ENCODE measurements at places on chromosomes 12 and 14.

- DNase-seq = no peak
These were observed 95.9 kb downstream of the SLC35F4 start for GRCh38 chr14:57769863-57770523.

GRCh38 chr12:80260269-80260668, 160.9 kb downstream of the OTOGL start:
- DNase-seq = no peak

DNA sequence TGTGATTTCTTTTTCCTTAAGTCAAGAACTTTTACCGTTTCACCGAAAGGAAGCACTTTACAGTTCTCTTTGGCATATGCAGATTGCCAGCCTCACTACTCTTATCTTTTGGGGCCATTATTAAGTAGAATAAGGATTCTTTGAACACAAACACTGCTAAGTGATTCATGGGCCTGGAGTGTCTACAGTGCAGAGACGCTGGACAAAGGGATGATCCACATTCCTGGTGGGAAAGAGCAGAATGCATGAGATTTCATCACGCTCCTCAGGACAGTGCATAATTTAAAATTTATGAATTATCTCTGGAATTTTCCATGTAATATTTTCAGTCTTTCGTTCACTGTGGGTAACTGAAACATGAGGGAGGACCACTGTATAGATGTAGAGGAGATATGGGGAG, 90.2 kb downstream of the TTLL5 start:
- DNase-seq = no peak

DNA sequence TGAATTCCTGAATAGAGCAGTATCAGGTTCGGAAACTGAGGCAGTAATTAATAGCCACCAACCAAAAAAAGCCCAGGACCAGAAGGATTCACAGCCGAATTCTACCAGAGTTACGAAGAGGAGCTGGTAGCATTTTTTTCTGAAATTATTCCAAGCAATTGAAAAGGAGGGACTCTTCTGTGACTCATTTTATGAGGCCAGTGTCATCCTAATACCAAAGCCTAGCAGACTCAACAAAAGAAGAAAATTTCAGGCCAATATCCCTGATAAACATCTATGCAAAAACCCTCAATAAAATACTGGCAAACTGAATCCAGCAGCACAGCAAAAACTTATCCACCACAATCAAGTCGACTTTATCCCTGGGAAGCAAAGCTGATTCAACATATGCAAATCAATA, 202.3 kb upstream of the SLC16A7 start:
- DNase-seq = no peak

DNA sequence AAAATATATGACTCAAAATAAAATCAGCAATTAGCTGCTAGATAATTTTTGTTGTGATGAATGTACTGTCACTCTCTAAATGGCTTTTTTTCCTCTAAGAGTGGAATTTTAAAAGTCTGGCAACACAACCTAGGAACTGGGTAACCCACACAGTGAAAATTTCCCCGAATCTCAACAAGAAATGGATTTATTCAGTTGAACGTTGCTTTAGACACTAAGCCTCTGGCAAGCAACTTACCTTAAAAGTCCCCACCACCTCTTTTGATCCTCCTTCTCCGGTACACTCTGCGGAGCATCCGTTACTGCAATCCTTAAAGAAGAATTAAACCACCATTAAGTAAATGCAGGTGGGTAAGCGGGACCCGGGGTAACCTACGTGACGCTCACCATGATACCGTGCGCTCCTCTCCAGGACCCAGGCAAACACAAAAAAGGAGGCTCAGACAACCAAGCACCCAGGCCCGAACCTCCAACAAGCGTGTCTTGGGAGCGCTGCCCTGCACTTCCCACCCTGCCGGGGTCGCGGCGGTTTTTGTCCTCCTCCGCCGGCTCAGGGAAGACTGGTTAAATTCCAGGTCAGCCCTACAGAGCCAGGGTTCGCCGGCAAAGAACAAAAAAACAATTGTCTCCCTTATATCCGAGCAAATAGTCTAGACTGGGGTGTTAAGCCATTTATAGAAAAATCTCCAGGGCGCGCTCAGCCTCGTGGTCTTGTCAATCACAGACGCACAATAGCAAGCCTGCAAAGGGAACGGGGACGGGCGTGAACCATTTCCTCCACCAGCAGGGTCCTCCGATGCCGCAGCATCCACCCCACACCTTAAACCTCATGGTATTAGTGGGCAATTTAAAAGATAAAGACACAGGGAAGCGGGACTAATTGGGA, 47.1 kb downstream of the BCAT1 start:
- no peak for DNase-seq

DNA sequence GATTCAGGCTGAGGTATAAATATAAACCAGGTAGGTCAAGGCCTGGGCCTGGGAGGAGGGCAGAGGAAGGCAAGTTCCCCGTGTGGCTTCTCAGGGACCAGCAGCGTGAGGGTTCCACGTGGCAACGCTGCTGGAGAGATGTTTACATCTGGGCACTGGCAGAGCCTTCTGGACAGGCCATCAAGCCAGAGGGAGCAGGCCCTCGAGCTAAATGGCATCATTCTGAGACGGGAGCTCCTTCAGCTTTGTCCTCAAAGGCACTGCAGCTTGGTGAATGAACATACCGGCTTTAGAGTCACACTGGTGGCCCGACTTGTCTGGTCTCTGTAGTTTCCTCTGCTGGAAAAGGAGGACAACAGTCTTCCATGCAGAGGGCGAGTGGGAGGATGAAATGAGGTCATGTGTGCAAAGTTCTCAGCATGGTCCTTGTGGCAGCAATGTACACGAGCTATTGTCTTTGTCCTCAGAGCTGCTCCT, 231.3 kb downstream of the ZFP36L1 start:
- no peak for DNase-seq

GRCh38 chr12:128442096-128442495, 175.1 kb downstream of the TMEM132C start:
- DNase-seq = no peak

- DNase-seq = no peak
These were observed 132.8 kb downstream of the VRK1 start for GRCh38 chr14:96929950-96930349.
